ENCODE measurements at places on chromosomes 7 and 10. TPM values are rescaled to one million over a fixed set of nuclear protein-coding genes. Genes with fewer than 3 reads are reported as not detected.
A peak's percentile ranks its signal among the peaks of the same experiment; 100 is the strongest.

TBL2 gene
- total RNA-seq = 42.7 TPM

- no peak for DNase-seq
Observed at GRCh38 chr10:103877861-103878260, 22.5 kb upstream of the SH3PXD2A start.

GIMAP2 gene
- 6.0 TPM for total RNA-seq

- no peak for DNase-seq
Observed at GRCh38 chr7:30717181-30717580, 34.8 kb upstream of the INMT start.

DNA sequence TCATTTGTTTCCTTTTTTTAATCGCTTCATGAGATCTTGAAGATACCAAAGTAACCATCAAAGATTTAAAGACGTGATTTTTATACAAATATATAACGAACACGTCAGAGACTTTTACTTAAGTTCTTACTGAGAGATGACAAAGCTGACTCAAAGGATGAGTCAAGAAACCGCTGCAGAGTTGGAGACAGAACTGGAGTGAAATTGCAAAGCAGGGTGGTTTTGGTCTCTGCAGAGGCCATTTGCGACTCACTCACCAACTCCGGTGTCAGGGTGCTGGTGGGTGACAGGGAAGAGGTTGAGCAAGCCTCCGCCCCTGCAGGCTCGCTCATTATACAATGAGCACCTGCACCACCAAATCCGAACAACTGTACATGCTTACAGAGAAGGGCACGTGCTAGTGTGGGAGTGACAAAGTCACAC, 75.2 kb downstream of the DNAJB6 start:
- DNase-seq = no peak

TMEM26 gene
- 2.9 TPM for total RNA-seq

DNA sequence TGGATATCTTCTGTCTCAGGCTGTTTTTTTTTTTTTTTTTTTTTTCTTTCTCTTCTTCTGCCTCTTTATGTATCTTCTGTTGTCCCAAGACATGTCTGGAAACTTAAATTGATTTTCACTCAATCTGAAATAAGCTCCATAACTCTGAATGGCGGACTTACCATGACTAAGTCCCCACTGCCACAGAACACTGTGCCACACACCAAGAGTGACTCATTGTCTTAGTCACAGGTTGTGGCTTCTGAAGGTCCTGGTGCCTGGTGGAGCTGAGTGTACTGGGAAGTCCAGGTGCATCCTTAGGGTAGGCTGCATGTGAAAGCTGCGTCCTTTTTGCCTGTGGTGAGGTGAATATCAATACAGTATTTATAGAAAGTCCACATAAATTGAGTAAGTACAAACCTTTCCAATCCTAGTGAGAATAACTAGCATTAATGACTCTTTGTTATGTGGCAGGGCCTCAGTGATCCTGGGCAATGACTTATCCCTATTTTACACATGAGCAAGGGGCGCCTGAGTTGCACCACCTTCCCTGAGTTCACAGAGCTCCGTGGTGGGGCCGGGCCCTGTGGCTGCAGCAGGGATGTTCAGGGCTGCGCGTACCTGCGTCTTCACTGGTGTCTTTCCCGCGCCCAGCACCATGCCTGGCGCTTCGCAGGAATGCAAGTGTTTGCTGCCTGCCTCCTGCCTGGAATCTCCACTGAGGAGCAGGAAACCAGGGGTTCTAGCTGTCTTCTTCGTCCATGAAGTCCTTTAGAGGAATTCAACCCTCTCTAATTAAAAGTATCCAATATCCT, 4.3 kb downstream of the PFKP start:
- DNase-seq = no peak

MRLN gene
- total RNA-seq = not detected

GRCh38 chr7:17863095-17863808, 77.0 kb downstream of the SNX13 start:
- no peak for DNase-seq

GRCh38 chr10:123327450-123327849, 173.2 kb downstream of the BUB3 start:
- DNase-seq = no peak

DNA sequence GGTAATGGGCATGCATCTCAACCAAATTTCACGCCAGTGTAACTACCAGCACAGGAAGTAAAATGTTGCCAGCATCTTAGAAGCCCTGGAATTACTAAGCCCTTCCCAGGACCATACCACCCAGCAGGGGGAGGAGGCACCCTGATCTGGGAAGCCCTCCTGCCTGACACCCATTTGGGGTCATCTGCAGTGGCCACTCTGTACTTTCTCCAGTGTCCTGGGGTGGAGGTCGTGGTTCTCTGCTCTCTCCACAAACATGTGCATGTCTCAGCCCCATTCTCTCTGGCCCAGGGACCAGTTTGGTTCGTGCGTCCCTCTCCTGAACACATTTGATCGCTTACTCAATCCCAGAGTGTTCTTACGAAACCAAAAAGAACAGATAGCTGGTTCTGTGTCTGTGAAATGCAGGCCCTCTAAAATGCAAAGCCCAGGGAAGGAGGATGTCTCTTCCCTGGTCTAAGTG, 9.4 kb upstream of the LRRC27 start:
- DNase-seq = no peak

ATRNL1 gene
- total RNA-seq = 91.0 TPM

FGFBP3 gene
- total RNA-seq = 0.83 TPM

DNA sequence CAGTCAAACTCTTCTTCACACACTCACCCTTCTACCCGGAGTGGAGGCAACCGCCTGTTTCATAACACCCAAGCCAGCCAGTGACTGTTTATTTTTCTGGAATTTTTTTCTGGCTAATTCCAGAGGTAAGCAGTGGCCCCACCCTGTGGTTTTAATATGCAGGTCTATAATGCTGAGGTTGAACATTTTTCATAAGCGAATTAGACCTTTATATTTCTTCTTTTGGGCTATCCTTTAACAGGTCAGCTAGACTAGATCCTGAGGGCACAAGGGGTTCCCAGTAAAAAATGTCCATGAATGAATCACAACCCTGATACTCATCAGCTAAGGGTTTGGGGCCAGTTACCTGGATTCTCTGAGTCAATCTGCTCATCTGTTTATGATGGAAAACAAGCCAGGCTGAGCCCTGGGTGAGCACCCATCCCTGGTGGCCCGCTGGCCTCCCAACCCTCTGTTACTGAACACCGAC, 76.2 kb downstream of the GRB10 start:
- no peak for DNase-seq

DNA sequence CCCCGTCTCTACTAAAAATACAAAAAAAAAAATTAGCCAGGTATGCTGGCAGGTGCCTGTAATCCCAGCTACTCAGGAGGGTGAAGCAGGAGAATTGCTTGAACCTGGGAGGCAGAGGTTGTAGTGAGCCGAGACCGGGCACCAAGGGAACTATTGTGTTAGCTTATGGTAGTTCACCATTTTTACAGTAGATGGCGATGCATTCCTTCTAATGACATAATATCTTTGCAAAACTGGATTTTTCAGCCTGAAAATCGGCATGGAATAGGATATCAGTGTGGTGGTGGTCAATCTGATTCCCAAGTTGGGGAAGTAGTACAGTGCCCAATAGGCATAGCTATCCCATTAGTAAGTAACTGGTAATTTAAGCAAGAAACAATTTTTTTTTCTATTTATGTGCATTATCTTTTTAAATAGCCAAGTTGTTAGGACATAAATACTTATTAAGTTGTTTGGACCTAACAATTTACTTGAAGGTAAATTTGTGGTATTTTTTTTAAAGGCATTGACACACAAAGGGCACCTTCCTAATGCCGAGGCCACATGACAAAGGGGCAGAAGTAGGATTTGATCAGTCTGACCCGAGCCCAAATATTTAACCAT, 17.6 kb upstream of the IMPDH1 start:
- no peak for DNase-seq

DNA sequence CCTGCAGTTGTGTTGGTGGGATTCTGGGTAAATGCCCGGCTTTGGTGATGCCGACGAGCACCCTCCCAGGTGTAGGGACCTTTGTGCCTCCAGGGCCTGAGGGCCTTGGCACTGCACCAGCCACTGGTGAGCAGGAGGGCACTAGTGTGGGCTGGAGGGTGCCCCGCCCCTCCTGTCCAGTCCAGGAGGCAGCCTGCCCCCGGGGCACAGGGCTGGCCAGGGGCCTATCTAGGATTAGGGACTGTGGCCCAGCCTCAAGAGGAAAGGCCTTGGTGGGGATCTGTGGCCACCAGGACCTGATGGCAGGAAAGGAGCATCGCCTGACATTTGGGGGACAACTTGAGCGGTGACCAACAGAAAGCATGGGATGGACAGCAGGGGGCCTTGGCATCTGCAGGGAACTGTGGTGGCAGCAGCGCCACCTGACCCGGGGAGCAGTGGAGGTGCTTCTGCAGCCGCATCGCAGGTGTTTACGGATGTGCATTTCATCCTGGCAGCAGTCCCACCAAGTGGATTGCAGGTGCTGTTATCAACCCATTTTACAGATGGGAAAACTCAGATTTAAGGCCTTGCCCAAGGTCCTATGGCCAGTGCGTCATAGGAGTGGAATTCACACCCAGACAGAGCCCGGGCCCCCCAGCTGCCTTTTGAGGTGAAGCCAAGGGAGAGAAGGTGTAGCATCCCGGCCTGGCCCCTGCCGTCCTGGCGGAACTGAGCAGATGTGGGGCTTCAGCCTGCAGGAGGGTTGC, 11.1 kb downstream of the ZNF316 start:
- no peak for DNase-seq

PRPS1L1 gene
- not detected for total RNA-seq

EIF5AL1 gene
- total RNA-seq = 0.31 TPM

SUN3 gene
- total RNA-seq = not detected

DNA sequence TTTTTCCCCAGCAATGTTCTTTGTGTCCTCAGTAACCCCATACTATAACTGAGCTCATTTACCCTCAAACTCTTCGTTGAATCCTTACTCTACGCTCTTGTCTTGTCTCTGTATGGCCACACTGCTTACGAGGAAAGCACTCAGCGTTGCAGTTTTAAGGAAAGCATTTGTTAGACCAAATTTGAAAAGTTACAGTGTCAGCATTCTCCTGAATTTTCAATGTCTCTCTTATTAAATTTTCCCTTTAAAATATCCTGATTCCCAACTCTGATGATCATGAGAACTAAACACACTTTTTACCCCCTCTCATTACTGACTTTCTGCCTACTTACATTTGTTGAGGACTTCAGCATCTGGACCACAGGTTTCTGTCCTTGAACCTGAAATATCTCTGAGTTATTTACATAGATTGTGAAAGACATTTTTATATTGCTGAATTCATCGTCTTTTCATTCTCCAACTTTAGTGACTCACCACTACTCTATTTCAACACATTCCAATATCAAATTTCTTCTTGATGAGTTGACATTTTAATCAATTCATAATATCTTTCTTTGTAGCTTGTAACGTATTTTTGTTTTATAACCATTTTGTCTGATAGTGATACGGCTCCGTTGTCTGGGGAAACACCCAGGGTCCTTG, 19.8 kb upstream of the VWDE start:
- no peak for DNase-seq

DNA sequence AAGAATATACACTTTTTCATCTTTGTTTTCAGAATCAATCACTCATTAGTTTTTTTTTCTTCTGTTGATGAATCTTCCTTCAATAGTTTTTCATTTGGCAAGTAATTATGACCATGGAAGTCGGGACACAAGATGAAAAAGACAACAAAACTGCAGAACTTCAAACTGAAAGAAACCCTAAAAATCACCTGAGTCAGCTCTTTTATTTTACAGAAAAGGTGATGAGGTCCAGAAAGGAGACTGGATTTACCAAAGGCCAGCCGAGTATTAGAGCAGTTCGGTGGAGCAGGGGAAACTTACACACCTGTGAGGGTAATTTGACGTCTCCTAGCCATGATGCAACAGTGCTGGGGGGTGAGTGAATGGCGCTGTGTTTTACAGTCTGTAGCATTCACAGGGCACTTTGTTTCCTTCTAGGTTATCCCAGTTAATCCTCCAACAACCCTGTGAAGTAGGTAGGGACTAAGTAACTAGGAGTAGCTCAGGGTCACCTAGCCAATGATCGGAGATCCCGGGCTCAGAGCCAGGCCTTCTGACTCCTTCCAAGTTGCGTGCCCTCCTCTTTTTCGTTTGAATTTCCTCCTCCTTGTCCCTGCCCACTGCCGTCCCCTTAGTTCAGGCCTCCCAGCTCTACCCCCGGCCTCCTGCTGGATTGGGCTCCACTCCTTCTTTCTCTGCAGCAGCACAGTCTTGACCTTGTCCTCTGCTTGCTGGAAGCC, 14.0 kb downstream of the RBM20 start:
- no peak for DNase-seq

DNA sequence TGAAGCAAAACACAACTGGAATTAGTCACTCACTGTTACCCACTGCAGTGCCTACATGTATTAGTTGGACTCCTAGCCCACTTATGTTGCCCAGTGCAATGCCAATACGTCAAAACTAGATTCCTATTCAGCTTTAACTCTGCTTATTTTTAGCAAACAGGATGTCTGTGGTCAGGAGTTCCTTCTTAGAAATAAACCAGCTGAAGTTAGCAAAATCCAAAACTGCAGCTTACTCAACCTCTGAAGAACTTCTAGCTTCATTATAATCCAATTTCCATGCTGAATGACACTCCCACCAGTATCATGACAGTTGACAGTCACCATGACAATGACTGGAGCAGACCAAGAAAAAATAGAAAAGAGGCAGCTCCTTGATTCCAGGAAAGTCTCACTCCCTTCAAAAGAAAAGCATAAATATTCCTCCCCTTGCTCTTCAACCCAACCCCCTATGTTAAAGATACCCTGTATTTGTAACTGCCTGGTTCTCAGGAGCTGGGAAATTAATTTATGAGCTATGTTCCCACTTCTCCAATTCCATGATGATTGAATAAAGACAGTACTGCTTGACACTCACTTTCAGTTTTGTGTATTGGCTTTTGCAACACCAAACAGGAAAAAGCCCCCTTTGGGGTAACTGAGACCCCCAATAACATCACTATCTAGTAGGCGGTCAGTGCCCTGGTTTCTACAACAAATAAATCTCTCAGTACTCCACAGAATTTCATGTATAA, 327.4 kb downstream of the SORCS1 start:
- DNase-seq = no peak

DIP2C gene
- total RNA-seq = 17.0 TPM

DNA sequence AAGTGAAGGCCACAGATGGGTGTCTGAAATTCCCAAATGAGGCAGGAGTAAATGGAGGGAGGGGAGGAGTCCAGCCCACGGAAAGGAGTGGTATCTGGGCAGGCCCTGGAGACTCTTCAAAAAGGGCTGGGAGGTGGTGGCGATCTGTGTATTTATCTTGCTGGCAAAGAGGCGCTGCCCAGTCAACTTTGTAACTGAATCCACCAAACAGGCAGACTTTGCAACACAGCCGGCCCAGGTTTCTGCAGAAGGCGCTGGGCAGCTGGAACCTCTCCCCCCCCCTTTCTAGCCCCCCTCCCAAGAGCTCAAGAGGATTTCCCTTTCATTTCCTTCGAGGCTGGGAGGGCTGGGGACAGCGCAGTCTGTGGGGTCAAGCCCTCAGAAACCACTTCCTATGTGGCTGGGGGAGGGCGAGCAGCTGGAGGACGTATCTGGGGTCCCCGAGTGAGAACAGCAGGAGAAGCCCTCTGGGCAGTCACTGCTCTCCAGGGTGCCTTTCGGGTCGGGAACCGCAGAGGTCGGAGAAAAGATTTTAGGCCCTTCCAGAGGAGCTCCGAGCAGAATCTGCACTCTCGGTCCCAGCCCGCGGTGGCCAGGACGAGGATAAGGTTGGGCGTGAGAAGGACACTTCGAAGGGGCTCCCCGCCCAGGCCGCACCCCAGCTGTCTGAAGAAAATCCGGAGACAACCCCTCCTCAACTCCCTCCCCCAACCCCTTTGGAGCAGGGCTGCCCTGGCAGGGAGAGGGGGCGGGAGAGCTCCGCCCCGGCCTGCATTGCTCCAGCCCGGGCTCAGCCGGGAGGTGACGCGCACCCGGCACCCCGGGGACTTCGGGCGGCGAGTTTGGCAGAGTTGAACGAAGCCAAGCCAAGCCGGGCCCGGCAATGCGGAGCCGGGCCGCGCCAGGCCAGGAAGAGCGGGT, 965 bp downstream of the ZCCHC24 start:
- peak; percentile 64 for DNase-seq

FAM25C gene
- not detected for total RNA-seq

Measured in ovary (tissue), 10 donors.